ENCODE measurements at places on chromosomes 7 and 10. TPM values are rescaled to one million over a fixed set of nuclear protein-coding genes. Genes with fewer than 3 reads are reported as not detected.

The ZNF22 gene
- total RNA-seq, result 41.2 TPM

The SKIDA1 gene
- 7.5 TPM for total RNA-seq

The RP9 gene
- total RNA-seq, result 11.6 TPM

The NPSR1 gene
- not detected for total RNA-seq

The UPK3B gene
- 1.6 TPM for total RNA-seq

The HSPA12A gene
- total RNA-seq, result 26.6 TPM

The AKR1E2 gene
- 24.2 TPM for total RNA-seq

The AKR1D1 gene
- 0.06 TPM for total RNA-seq

The OR2A5 gene
- total RNA-seq, result not detected

The THSD7A gene
- total RNA-seq, result 54.5 TPM

The CYP3A4 gene
- not detected for total RNA-seq

The TDRD1 gene
- total RNA-seq, result 0.06 TPM

The MMD2 gene
- not detected for total RNA-seq

The VIPR2 gene
- total RNA-seq, result 11.3 TPM

The ERVW-1 gene
- not detected for total RNA-seq

The C10orf105 gene
- total RNA-seq, result 0.06 TPM

The MRLN gene
- 26.3 TPM for total RNA-seq

The PAPOLB gene
- 0.18 TPM for total RNA-seq

The C10orf53 gene
- total RNA-seq, result not detected

The SORBS1 gene
- 45.0 TPM for total RNA-seq

The SLC26A5 gene
- total RNA-seq, result not detected

The PLAU gene
- 34.2 TPM for total RNA-seq

The IGFBP3 gene
- 196 TPM for total RNA-seq

The PVRIG gene
- total RNA-seq, result not detected

The CDK14 gene
- 69.2 TPM for total RNA-seq

The HKDC1 gene
- total RNA-seq, result 9.2 TPM

The CHCHD1 gene
- total RNA-seq, result 28.3 TPM

The GRID2IP gene
- 1.5 TPM for total RNA-seq

The DDC gene
- total RNA-seq, result 32.0 TPM

The CTAGE15 gene
- total RNA-seq, result 1.8 TPM

The ADAMTS14 gene
- total RNA-seq, result 4.0 TPM

The ZNF804B gene
- total RNA-seq, result 0.23 TPM

The PRSS37 gene
- not detected for total RNA-seq

The PNLIPRP3 gene
- not detected for total RNA-seq

The RBM33 gene
- 58.4 TPM for total RNA-seq

The TRIL gene
- total RNA-seq, result 110 TPM

The ABCA13 gene
- 3.8 TPM for total RNA-seq

The SPDYE9 gene
- total RNA-seq, result not detected

The HNRNPH3 gene
- total RNA-seq, result 61.4 TPM

The HOXA7 gene
- 10.2 TPM for total RNA-seq

The CTAGE4 gene
- 5.3 TPM for total RNA-seq

The ODAD2 gene
- total RNA-seq, result 0.35 TPM

The ANXA8 gene
- total RNA-seq, result 0.18 TPM

The GIMAP7 gene
- total RNA-seq, result 8.0 TPM

The C10orf88 gene
- 9.9 TPM for total RNA-seq

The AGAP5 gene
- 9.9 TPM for total RNA-seq

The PPP1R17 gene
- total RNA-seq, result not detected

The KIF5B gene
- 59.0 TPM for total RNA-seq

The LIPF gene
- 0.41 TPM for total RNA-seq

The PARG gene
- 47.6 TPM for total RNA-seq

The NPFFR1 gene
- total RNA-seq, result 0.06 TPM

The ANKRD30A gene
- not detected for total RNA-seq

The SEMA4G gene
- 8.5 TPM for total RNA-seq

The LIPN gene
- total RNA-seq, result not detected

The COX15 gene
- total RNA-seq, result 42.6 TPM

The TBXAS1 gene
- total RNA-seq, result 17.3 TPM

The AASS gene
- 62.9 TPM for total RNA-seq

The MALRD1 gene
- total RNA-seq, result 16.3 TPM

The CLCN1 gene
- 3.9 TPM for total RNA-seq
